ENCODE measurements at places on chromosomes 1 and 21. TPM values are rescaled to one million over a fixed set of nuclear protein-coding genes. Genes with fewer than 3 reads are reported as not detected.

Gene CHI3L2
- total RNA-seq: 0.49 TPM

Gene CRB1
- not detected for total RNA-seq

Gene KCNK1
- 19.5 TPM for total RNA-seq

Gene KCNA3
- total RNA-seq: not detected

Gene C4BPA
- total RNA-seq: 0.50 TPM

Gene CLIC6
- total RNA-seq: 0.08 TPM

All from A549 treated with AZD2906 at 1 μM for 4 hours (cell line).